ENCODE measurements at places on chromosomes 4 and X. TPM values are rescaled to one million over a fixed set of nuclear protein-coding genes. Genes with fewer than 3 reads are reported as not detected.

GRCh38 chr4:128707864-128708263 is 101.6 kb upstream of the JADE1 start:
- DNase-seq = no peak

DNA sequence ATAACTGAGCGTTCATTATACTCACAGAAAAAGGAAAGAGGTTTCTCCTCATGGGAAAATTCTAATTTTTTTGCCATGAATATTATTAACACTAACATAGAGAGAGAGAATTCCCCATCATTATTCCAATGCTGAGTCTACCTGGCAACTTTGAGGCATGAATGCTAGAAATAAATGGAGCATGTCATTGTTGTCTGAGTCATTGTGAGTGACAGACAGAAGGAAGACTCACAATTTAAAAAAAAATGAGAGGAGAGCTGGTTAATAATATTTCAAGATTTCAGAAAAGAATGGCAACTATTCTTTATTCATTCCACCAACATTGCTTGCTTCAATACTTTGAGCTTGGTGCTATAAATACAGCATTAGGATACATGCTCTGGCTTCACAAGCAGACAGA is 170.4 kb upstream of the HS3ST1 start:
- DNase-seq = no peak

DNA sequence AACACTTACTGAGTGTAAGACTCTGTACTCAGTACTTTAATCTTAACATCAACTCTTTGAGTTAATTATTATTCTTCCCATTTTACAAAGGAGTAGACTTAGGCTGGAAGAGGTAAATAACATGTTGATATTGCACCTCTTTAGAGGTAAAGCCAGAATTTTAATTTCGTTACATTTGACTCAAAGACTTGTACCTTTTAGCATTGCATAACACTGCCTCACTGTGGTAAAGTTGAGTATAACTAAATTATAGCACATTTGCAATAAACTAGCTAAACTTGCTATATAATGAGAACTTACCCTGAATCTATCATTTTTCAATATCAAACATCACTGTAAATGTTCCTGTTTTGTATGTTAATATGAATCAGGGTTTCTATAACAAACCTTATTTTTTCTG is 218.5 kb downstream of the PRR32 start:
- DNase-seq = no peak

GRCh38 chr4:78292341-78292740 is 235.2 kb downstream of the FRAS1 start:
- no peak for DNase-seq

- no peak for DNase-seq
Observed at GRCh38 chrX:139203651-139204570, 326.6 kb upstream of the F9 start.

GRCh38 chr4:14865031-14865366 is 137.3 kb upstream of the CPEB2 start:
- no peak for DNase-seq

DNA sequence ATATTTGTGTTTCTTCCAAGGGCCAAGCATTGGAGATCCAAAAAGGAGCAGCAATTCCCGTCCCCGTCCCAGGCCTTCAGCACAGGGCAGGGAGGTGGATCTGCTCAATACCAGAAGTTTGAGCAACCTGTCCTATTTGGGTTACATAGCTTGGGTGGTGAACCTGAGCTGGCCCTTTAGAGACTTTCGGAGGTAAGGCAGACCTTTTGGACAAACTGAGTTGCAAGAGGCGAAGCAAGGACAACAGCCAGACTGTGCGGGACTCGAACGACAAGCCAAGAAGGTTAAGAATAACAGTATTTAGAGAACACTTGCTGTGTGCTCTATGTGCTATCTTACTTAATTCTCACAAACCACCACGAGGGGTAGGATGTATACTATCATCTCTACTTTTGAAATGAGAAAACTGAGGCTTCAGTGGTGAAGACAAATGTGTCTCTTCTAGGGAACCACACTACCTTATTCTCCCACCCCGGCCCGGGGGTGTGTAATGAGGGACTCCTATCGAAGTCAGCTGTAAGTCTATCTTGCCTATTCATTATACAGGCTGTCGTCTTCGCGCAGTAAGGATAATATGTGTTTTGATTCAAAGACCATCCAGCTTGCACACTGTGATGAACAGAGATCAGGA is 1.3 kb downstream of the NOP14 start:
- no peak for DNase-seq

GRCh38 chr4:858831-859451 is 33.0 kb upstream of the CPLX1 start:
- DNase-seq = no peak

GRCh38 chrX:31355206-31355955 is 283.5 kb upstream of the FTHL17 start:
- DNase-seq = no peak

SFRP2 gene
- total RNA-seq = 0.26 TPM
